ENCODE measurements at places on chromosomes 2 and 18.

DNA sequence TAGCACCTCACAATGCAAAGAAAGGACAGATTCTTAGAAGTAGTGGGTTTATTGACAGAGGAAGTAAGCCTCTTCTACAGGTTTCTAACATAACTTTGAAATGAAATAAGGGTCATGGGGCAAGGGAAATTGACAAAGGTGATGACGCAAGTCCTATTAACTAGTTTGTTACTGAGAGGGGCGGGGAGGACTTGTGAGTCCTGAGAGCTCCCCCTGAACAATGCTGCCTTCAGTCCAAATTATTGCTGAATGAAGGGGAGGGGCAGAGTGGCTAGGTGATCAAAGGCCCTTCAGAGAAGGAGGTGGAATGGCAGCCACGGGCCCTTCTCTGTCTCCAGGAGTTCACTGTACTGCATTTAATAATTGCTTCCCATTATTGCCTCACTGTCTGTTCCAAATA lies 390.0 kb downstream of the MEIS1 start:
- DNase-seq = no peak

DNA sequence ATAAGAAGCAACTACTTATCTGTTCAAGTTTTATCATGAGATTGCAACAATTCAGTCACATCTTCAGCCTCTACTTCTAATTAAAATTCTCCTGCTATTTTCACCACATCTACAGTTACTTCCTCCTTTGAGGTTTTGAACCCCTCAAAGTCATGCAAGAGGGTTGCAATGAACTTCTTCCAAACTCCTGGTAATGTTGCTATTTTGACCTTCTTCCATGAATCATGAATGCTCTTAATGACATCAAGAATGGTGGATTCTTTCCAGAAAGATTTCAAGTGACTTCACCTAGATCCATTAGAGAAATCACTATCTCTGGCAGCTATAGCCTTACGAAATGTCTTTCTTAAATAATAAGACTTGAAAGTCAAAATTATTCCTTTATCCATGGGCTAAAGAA lies 1052.8 kb upstream of the NRXN1 start:
- DNase-seq = no peak

DNA sequence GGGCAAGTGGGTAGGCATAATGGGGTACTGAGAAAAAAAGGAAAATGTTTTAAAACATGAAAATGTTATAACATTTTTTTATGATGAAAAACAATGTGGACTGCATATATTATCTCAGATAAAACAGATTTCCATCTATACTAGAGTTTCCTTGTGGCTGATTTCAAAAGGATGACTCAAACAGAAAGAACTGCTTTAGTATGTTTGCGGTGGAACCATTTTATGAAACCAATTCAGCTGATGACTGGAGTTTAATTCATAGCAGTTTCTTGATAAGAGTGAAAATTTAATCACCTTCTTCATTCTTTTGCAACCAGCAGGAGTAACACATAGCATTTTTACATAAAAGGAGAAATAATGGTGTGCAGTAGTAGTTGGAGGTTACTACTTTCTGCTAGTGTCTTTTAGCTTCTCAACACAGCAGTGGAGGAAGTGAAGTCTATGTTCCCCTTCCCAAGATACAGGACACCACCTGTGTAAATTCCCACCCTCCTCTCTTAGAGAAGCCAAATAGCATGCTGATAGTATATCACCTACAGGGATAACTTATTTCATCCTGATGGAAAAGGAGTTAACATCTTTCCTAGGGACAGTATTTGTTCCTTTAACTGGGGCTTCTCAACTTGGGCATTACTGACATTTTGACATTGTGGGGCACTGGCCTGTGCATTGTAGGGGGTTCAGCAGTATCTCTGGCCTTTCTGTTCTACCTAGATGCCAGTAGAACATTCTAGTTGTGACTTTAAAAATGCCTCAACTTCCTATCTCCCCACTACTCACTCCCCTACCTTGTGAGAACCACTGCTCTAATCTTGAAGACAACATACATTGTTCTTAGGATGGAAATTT lies 29.9 kb downstream of the PELI1 start:
- no peak for DNase-seq

DNA sequence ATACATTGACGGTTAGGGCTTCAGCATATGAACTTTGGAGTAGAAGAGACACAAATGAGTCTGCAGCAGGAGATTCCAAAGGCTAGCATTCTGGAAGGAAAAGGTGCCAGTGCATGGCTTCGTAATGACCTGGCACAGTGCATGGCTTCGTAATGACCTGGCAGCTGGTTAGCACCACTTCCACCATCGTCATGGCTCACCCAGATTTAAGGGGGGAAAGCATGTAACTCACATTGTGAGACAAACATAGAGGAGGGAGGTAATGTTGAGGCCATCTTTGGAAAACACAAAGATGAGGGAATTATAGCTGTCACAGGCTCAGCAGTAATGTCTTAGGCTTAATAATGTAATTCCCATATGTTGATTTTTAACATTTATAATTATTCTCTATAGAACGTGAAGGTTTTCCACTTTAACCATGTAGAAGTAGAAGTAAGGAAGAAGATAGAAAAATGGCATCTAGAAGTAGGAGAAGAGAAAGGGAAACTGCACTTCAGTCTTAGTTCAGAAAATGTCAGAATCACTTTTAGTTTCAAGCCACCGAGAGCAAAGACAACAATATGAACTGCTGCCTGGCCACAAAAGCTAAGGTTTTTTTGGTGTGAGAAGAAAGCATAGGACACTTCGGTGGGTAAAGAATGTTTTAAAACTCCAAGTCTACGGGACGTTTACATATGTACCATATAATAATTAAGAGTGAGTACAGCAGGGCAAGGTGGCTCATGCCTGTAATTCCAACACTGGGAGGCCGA lies 6.8 kb upstream of the STK25 start:
- DNase-seq = no peak

DNA sequence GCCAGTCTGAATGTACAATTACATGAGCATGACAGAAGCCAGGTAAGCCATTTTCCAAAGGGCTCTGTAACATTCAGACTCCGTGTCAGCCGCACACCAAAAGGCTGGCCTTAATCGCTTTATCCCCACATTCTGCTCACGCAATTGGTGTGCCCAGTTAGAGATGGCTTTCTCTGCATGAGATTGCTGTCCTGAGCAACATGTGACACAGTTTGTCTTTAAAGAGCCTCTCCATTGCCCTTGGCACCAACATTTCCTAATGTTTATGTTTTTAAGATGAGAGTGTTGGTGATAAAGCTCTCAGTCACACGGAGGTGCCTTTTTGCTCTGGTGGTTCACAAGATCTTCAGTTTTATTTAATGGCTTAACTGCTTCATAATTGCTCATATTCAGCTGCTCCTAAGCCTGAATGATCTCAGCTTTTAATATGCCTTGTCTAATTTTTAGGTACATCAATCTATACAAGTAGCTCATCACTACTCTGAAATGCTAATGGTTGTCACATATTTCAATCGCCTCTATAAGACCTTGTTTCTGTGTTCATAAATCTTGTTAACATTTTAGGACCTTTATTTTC lies 164.8 kb upstream of the ACVR2A start:
- DNase-seq = no peak

GRCh38 chr2:2827761-2828221 lies 496.7 kb upstream of the MYT1L start:
- DNase-seq = no peak

DNA sequence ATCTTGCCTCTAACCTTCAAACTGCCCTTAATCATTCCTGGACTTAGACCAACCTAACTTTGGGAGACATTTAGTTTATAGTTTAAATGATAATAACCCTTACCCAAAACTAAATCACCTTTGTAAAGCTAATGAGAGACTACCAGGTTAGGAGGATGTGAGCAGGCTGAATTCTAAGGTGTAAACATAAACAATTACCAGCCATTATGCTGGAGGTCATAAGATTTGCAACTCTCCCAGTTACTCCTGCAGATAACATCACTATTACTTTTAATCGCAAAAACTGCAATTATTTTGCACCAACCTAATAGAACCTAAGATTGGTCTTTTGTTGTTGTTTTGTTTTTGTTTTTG lies 86.5 kb upstream of the MSH6 start:
- DNase-seq = no peak

- no peak for DNase-seq
These were observed 379.1 kb upstream of the ATP5MC3 start for GRCh38 chr2:175560521-175561169.

DNA sequence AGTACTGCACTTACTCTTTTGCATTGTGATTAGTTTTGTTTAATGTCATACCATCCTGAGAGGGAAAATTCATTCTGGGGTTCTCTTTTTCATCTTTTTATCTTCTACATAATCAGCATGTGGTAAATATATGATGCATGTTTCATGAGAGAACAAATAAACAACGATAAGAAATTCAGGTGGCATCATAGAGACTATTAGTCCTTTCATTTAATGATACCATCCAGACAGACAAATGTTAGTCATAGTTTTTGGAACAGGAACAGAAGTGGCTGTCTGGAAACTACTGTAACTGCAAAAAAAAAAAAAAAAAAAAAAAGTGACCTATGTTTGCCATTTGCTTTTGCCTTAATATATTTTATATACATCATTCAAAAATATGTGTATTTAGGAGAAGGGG lies 761.0 kb downstream of the EPHA4 start:
- DNase-seq = no peak

DNA sequence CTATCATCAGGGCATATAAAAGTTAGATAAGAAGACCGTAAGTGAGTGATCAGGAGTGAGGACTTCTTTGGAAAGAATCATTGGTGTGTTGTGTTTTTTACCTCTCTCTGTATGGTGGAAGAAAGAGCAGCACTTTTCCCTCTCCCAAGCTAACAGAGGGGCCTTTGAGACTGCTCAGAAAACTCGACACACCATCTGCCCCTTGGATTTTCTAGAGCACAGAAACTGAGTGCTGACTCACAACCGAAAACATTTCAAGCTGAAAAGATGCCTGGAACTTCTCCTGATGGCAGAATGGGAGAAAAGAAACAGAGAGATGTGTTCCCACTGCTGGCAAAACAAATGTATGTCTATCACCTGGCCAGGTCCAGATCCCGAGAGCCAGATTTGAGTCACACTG lies 156.6 kb downstream of the DNAH7 start:
- no peak for DNase-seq

DNA sequence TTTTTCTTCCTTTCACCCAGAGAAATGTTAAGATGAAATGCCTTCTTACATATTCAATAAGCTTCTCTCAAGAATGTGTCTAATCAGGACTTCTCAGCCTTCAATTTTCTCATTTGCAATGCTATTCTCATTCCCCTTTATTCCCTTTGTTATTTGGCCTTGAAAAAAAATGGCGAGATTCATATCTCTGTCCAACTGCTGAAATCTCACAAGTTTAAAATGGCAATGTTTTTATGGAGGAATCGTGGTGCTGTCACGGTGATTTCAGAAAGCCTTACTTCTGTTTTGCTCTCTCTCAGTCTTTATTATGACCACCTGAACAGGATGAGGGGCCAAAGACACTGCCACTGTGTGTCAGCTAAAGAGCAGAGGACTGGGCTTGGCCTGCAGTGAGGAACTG lies 928.5 kb downstream of the DCC start:
- no peak for DNase-seq

DNA sequence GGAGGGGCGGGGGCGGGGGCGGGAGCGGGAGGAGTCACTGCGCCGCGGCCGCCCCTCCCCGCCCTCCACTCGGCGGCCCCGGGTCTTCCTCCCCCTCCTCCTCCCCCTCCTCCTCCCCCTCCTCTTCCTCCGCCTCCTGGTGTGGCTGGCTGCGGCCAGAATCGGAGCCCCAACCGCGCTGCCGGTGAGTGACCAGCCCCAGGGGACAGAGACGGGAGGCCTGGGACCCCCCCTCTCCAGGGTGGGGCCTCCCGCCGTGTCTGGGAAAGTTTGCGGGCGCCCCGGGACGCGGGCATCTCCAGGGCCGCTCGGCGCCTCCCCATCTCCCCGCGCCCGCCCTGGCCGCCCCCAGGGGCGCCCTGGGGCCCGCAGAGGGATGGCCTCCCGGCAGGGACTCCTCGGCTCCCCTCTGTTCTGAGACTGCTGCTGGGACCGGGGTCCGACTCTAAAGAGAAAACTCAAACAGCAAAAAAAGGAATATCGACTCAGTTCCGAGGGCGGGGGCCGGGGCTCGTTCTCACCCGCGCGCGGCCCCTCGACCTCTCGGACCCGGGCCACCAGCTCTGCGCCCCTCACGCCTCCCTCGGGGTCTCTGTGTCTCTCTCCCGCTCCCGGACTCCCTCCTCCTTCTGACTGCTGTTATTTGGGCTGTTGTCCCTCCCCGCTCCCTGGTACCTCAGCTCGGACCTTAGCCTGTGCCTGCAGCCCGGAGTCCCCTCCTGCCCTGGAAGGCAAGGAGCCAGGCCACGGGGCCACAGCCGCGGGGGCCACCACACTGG lies at the start of gene STON1:
TSS of gene STON1 (plus strand) at position 122 of the 779 bp plus-strand sequence. CDS start 50,480 bp downstream, outside the sequence.
- DNase-seq = peak; percentile 23

- no peak for DNase-seq
These were observed 220.3 kb downstream of the EN1 start for GRCh38 chr2:118627156-118627555.

- no peak for DNase-seq
These were observed 291.2 kb upstream of the DDX18 start for GRCh38 chr2:117523267-117523666.

- no peak for DNase-seq
These were observed 10.2 kb upstream of the ALPP start for GRCh38 chr2:232368311-232368731.

- DNase-seq = peak; percentile 17
These were observed 705 bp downstream of the EFR3B start for GRCh38 chr2:25042321-25043240.

DNA sequence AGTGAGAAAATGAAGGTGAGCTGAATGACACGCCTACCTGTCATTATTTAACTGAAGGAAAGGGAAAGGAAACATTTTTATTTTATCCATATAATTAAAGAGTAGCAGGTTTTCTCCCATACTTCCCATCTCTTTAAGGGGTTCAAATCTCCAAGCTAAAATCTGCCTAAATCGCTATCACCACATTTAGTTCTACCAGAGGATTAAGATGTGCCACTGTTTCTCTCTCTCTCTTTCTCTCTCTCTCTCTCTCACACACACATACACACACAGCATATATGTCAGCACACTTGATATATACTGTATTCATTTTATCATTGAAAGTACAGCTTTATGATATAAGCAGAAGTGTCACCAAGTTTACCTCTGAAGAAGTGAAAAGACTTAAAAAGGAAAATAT lies 3.1 kb downstream of the WIPF1 start:
- no peak for DNase-seq

GRCh38 chr2:172427990-172428831 lies 825 bp downstream of the ITGA6 start:
- DNase-seq = peak; percentile 57

GRCh38 chr2:121855510-121855909 lies 100.1 kb downstream of the TSN start:
- no peak for DNase-seq

DNA sequence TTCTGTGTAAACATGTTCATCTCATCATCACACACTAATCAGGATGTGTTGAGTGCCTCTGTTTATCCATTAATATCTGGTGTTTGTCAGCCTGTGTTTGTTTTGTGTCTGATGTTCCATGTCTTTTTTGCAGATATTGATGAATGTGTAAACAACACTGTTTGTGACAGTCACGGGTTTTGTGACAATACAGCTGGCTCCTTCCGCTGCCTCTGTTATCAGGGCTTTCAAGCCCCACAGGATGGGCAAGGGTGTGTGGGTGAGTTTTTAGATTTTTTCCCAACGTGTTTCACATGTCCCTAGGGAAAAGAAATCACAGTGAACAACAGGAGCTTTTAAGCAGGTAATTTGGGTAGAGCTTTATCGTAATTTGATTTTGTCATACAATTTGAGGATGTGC lies 133.7 kb upstream of the RASGRP3 start:
- DNase-seq = no peak

GRCh38 chr2:126228531-126228930 lies 427.4 kb upstream of the GYPC start:
- no peak for DNase-seq

GRCh38 chr2:205670292-205670691 lies 12.0 kb upstream of the NRP2 start:
- DNase-seq = no peak

- no peak for DNase-seq
These were observed 25.9 kb upstream of the RAPGEF4 start for GRCh38 chr2:172709566-172710291.
